ENCODE measurements at places on chromosomes 7 and 10. TPM values are rescaled to one million over a fixed set of nuclear protein-coding genes. Genes with fewer than 3 reads are reported as not detected.

Gene SLC13A1
- total RNA-seq, result not detected

Gene NRG3
- total RNA-seq, result not detected

Gene OR2A12
- not detected for total RNA-seq

Gene FAM25C
- total RNA-seq, result 3.0 TPM

Gene TRIM74
- total RNA-seq, result not detected

Gene CPVL
- total RNA-seq, result 0.53 TPM

Gene PKD2L1
- total RNA-seq, result not detected

Gene MARVELD1
- 54.4 TPM for total RNA-seq

Gene MRPS24
- total RNA-seq, result 250 TPM

Data from A549 treated with AZD2906 at 1 μM for 4 hours (cell line).